ENCODE measurements at places on chromosomes 12 and 14.

DNA sequence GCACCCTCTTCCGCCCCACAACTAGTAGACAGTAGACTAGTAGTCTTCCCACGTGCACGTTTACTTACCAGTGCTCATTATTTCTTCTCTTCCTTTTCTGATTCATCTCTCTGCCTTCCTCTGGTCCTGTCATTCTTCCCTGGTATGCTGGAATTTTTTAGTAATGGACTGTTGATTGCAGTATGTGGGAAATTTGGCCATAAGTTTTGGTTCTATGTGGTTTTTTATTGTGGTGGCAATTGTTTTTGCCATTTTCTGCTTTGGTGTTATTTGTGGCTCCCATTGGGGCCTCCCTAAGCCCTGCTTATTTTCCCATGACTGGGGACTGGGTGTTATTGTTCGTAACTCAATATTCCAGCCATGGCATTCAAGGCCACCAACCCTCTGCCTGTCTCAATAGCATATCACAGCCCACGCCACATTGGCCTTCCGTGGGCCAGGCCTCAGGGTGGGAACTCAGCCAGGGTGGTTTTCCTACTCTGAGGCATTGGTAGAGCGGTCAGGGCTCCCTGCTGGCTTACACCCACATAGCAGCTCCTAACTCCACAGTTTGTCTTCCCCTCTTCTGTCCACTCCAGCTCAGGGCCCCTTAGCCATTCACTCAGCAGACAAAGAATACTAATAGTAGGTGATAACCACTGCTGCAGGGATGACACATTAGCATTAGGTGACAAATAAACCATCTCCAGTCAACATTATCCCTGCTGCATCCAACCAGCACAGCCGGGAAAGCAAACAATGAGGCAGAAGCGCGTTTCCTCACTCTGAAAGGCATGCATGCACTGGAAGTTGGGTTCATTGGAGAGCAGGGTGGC lies 321.5 kb downstream of the CACNA1C start:
- peak; percentile 29 for DNase-seq

DNA sequence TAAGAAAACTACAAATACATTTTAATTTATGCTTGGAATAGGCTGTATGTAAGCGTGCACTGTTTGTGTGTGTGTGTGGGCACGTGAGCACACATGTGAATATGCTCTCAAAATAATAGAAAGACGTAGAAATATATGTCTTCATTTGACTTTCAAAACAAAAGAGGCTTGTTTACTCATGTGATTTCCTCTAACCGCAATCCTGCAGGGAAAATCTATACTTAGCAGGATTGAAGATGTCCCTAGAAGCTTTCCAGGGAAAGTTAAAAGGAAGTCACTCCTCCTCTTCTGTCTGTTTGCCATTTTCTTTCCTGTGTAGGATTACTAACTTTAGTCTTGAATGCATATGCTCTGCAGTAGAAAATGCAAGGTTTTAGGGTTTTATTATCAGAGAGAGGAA lies 404.7 kb downstream of the MDGA2 start:
- no peak for DNase-seq

GRCh38 chr12:125402874-125403789 lies 337.9 kb downstream of the AACS start:
- peak; percentile 18 for DNase-seq

- no peak for DNase-seq
Observed at GRCh38 chr14:35043046-35043445, 3.0 kb upstream of the FAM177A1 start.

DNA sequence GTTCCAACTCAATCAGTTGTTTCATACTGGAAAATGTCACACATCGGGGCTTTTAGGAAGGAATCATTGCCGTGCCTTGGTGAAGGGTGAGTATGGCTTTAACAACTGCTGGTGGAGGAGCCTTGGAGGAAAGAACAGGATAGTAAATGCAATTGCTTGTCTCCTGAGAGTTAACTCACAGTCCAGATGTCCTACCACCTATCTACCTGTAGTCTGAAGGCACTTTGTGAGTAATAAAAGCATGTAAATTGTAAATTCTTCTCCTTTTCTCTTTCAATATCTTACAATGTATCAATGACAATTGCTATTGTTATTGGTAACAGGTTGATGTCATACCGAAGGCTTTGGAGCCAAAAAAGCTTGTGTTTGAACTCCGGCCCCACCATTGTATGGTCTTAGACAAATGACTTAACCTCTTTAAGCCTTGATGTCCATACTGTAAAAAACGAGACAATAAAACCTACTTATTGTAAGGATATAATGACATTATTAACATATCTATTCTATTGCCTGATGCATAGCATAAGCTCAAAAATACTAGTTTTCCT lies 397.4 kb downstream of the ADAMTS20 start:
- DNase-seq = no peak

- peak; percentile 80 for DNase-seq
Observed at GRCh38 chr14:63045234-63045611, at the start of gene KCNH5. Gene KCNH5, minus strand, starts transcription at chr14:63045458. Its CDS starts 272 bp downstream, at chr14:63045186.

GRCh38 chr14:57928732-57929131 lies 62.8 kb upstream of the SLC35F4 start:
- no peak for DNase-seq

DNA sequence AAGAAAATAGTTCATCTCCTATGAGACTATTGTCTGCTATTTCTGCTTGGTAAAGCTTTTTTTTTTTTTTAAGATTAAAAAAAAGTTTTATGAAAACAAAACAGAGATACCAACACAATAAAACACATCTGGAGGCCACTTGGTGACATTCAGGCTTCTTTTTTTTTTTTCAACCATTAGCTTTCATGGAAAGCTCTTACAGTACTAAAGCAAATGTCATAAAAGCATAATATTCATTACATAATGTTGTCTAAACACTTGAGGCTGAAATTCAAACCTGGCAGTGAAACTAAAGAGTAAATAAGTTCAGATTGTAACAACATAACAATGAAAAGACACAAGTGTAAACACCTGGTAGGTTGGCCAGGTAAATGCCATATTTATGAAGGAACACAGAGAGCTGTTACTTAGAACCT lies 14.7 kb downstream of the PRICKLE1 start:
- no peak for DNase-seq

DNA sequence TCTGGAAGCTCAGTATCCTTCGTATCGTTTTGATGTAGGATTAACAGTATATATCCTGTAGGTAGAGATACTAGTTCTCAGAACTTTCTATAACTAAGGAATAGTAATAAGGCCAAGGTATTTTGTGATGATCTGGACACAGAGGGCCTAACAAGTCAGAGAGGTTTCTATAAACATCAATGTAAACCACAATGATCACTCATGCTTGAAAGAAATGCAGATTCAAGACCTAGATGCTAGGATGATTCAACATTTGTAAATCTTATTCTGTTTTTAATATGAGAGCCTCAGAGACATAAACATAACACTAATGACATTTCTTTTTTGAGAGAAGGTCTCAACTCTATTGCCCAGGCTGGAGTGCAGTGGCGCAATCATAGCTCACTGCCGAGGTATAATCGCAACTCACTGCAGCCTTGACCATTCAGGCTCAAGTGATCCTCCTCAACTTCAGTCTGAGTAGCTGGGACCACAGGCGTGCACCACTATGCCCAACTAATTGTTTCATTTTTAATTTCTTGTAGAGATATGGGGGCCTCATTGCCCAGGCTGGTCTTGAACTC lies 16.2 kb downstream of the SUPT16H start:
- DNase-seq = no peak

DNA sequence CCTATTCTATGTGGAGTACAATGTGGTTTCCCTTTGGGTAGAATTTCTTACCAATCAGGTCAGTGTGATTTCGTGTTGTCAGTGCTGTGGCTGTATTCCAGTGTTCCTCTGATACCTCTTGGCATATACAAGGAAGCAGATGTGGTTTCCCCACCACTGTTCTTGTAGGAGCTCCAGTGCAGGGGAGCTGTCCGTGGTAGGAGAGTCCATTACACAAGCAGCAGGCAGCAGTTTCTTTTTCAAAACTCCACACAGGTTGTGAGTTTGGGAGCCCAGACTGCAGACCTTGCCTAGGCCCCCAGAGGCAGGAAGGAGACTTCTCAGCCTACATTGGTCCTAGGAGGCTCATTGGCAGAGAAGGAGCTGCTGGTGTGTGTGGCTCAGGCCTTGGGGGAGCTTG lies 452.8 kb downstream of the AACS start:
- DNase-seq = no peak

GRCh38 chr12:19243551-19243950 lies 114.0 kb downstream of the PLEKHA5 start:
- DNase-seq = no peak

GRCh38 chr14:75067212-75067611 lies 2.2 kb upstream of the ZC2HC1C start:
- no peak for DNase-seq

DNA sequence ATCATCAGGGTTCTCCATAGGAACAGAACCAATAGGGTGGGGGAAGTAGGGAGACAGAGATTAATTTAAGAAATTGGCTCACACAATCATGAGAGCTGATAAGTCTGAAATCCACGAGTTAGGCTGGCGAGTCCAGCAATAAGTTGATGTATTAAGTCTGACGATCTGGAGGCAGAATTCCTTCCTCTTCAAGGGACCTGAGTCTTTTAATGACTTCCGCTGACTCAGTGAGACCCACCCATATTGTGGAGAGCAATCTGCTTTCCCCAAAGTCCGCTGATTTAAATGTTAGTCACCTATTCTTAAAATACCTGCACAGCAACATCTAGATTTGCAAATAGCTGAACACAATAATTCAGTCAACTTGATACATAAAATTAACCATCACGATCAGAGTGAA lies 97.8 kb downstream of the SPTSSA start:
- DNase-seq = no peak
